Activated CD8-positive, alpha-beta memory T cell treated with anti-CD3 and anti-CD28 coated beads for 24 hours (primary cell): ENCODE measurements at places on chromosomes 13 and 19.

- no peak for DNase-seq
Observed at GRCh38 chr13:22744688-22745452, 435.9 kb upstream of the SGCG start.

DNA sequence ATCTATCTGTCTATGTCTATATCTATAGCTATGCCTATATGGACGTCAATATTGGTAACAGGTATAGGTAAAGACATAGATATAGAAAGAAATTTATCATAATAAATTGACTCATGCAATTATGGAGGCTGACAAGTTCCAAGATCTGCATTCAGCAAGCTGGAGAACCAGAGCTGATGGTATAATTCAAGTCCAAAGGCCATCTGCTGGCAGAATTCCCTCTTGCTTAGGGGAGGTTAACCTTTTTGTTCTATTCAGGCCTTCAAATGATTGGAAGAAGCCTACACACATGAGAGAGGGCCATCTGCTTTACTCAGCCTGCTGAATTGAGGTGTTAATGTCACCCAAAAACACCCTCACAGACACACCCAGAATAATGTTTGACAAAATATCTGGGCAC is 10.8 kb downstream of the RASL11A start:
- no peak for DNase-seq

- DNase-seq: no peak
Observed at GRCh38 chr13:109809216-109809932, 23.0 kb upstream of the IRS2 start.

- DNase-seq: no peak
Observed at GRCh38 chr19:50173127-50173526, 10.0 kb upstream of the IZUMO2 start.

DNA sequence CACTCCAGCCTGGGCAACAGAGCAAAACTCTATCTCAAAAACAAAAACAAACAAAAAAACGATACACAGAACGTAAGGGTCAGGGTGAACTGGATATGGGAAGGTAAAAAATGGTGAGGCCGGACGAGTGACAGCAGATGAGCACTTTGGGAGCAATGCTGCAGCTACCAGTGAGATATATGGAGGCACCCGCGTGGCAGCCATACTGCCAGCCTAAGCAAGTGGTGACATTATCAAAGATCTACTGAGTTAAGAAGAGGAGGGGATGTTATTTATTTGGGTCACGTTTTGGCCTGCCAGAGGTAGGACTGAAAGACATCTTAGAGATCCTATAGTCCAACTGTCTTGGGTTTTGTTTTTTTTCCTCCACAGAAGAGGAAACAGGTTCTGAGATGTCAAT is 14.2 kb downstream of the TIMM13 start:
- no peak for DNase-seq

- DNase-seq: no peak
Observed at GRCh38 chr13:59747529-59747928, 416.2 kb downstream of the DIAPH3 start.

DNA sequence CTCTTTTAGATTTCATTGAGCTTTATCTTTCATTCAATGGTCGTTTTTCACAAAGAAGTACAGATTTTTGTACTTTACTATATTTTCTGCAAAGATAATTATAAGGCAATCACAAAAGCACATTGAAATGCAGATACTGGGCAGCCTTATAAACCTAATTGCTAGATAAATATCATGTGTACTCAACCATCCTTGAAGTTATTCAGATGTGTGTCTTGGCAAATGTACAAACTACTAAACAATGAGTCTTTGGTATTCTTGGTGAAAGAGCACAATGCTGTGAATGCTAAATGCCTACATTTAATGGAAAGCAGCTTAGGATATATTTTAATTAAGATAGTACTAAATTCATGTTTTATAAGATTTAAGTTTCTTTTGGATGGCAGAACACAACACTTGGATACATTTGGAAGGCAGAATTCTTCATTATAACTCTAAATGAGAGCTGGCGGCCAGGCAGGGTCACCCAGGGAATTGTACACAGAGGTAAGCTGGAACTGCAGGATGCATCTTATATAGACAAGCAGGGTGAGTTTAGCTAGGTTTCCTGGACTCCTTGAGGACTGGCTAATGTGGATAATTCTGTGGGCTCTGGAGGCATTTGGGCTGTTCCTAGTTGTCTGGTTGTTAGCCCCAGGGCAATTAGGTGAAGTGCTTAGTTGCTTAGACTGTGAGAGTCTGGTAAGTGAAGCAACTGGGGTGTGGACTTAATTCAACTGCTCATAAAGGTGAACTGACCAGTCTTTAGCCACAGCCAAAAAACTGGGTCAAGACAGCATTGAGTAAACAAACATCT is 286.6 kb downstream of the PCDH20 start:
- no peak for DNase-seq

DNA sequence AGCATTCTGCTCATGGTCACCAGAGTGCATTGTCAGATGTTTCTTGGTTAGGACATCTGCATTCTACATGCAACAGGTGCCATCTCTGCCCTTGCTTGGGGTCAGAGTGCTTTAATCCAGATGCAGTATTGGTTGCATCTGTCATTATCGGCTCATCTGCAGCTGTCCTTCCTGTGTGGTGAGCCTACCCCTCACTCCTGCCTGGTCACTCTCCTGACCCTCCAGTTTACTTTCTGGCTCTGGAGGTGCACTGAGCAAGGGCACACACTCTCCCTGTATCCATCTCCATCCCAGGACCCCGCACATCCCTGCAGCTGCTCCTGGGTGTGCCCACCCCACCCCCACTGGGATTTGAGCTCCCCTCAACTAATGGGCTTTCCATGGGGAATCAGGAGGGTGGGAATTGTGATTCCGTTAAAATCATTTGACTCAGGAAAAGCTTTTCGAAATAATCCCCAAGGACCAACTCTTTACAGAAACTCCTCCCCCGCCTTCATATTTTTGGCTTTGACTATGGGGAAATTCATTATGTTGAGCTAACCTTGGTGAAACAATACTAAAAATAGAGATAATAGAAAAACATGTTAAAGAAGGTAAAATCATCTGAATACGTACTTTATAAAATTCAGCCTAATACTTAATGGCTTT is 70.2 kb downstream of the COL4A2 start:
- DNase-seq: no peak

GRCh38 chr13:20494656-20495055 is 31.0 kb downstream of the CRYL1 start:
- no peak for DNase-seq

DNA sequence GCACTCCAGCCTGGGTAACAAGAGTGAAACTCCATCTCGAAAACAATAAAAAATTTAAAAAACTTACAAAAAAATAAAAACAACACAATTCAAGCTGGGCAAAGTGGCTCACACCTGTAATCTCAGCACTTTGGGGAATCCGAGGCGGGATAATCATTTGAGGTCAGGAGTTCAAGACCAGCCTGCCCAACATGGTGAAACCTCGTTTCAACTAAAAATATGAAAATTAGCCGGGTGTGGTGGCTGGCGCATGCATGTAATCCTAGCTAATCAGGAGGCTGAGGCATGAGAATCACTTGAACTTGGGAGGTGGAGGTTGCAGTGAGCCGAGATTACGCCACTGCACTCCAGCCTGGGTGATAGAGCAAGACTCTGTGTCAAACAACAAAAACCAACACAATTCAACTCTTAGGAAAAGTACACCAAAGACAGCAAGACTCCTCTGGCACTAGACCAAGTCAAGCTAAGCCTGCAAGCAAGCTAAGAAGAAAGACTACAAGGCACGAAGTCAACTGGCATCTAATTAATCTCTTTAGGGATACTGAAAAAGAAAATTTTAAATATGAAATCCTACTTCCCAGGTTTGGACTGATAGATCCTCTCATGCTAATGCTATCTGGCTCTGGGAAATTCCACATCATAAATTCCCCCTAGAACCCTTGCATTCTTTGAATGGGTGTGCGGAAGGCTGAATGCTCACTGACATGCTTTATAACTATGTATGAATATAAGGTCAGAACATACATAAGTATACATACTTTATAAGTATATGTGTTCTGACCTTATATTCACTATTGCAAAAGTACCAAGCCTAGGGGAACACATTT is 7.9 kb downstream of the PBX4 start:
- no peak for DNase-seq

GRCh38 chr13:113427562-113428468 is 25.5 kb downstream of the ADPRHL1 start:
- DNase-seq: no peak

- no peak for DNase-seq
Observed at GRCh38 chr13:114185182-114185971, 6.3 kb downstream of the CFAP97D2 start.

DNA sequence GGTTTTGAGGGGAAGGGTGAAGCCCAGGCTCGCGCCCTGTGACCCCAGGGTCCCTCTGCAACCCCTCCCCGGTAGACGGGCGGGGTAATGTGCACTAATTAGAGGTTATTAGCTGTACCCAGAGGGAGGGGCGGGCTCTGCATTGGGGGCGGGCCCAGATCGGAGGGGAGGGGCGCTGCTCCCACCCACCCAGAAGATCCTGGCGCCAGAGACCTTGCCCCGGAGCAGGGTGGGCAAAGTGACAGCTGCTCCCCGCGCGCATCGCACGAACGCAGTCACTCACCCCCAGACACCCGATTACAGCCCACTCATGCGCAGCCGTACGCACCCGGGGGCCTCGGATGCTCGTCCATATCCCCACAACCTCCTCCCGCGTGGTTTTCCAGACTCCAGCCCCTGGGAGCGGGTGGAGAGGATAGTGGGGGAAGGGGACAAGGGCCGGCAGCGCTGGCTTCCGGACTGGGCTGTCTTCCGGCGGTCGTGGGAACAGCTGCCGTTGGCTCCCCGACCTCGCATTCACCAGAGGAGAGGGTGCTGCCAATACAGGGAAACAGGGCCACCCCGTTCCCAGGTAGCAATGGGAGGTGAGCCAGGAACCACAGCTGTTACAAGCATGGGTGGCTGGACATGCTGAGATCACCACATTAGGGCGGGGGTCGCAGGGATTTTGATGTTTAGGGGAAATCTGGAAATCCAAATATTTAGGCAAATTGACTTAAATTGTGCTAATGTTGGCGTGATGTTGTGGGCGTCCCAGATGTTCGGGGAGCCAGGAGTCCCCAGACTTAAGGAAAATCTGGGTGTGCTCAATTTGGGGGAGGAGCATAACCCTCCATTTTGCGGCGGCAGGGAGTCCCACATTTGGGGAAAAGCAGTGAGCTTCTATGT is 2.9 kb upstream of the HOOK2 start:
- DNase-seq: peak; percentile 81

- no peak for DNase-seq
Observed at GRCh38 chr13:44474122-44474910, 100.7 kb downstream of the SERP2 start.

- DNase-seq: no peak
Observed at GRCh38 chr19:24051516-24051915, 35.5 kb upstream of the ZNF254 start.

DNA sequence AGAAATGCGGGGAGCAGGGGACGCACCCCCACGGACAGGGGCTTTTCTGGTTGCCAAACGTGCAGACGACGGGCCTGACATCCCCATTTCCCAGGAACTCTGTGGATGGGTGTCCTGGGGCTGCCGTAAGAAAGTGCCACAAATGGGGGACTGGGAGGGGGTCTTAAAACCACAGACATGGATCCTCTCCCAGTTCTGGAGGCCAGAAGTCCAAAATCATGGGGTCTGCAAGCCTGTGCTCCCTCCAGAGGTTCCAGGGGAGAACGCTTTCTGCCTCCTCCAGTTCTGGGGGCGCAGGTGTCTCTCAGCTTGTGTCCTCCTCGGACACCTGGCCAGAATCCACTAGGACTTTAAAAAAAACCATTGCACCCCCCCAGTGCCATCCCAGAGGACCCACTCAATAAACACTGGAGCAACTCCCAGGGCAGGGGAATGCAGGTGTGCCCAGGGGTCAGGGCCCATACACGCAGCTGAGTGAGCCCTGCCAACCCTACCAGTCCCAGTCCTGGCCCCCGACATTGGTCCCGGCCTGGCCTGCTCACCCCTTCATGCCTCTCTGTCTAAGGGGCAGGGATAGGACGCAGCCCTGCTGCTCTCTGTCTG is 103.9 kb downstream of the GADD45B start:
- no peak for DNase-seq

DNA sequence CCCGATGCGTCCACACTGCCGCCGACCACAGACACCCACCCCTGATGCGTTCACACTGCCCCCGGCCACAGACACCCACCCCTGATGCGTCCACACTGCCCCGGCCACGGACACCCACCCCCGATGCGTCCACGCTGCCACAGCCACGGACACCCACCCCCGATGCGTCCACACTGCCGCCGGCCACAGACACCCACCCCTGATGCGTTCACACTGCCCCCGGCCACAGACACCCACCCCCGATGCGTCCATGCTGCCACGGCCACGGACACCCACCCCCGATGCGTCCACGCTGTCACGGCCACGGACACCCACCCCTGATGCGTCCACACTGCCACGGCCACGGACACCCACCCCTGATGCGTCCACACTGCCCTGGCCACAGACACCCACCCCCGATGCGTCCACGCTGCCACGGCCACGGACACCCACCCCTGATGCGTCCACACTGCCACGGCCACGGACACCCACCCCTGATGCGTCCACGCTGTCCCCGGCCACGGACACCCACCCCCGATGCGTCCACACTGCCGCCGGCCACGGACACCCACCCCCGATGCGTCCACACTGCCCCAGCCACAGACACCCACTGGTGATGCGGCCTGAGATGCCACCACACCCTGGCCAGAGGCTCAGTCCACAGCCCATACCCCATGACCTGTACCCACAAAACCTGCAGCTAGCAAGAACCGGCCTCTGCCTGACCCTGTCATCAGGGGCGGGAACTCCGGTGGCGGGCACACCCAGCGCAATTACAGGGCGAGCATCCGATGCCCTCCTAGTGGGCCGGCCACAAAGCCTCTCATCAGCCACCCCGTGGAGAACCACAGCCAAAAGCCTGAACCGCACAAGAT is 28.4 kb downstream of the RASA3 start:
- no peak for DNase-seq

DNA sequence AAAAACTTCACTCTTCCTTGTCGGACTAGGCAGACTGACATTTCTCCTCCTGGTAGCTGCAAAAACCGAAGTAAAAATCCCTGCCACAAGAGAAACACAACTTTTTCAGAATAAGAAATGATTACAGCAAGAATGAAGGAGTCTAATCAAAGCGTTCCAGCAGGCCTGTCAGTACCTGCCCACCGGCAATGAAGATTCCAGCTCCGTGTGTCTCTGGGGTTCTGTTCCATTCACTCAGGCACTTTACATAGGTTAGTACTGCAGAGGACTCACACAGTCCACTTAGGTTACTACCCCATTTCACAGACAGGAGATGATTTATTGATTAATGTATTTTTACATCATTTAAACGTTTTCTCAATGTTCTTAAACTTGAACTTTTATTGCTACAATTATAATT is 275.5 kb downstream of the NHLRC3 start:
- DNase-seq: no peak

GRCh38 chr19:29264897-29265296 is 51.9 kb upstream of the UQCRFS1 start:
- no peak for DNase-seq

DNA sequence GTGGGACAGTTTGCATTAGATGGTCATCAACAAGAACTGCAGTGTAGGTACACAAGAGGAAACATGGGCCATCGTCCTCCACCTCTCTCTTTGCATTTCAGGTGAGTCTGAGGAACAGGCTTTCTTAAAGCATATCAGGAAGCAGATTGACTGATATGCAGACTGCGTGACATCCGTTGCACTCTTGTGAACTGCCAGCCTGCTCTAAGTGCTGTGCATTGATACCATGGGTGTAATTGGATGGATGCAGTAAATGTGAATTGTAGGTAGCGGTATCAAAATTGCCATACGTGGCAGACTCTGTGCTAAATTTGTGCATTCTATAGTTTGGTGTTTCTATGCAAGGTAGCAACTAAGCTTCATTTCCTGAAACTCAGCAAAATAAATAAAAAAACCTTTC is 1008.3 kb downstream of the EFNB2 start:
- no peak for DNase-seq
